Stimulated activated CD4-positive, alpha-beta T cell treated with anti-CD3 and anti-CD28 coated beads, Interleukin-4, amount 100 ng/mL, for 48 hours (primary cell): ENCODE measurements at places on chromosomes 6 and 20.

DNA sequence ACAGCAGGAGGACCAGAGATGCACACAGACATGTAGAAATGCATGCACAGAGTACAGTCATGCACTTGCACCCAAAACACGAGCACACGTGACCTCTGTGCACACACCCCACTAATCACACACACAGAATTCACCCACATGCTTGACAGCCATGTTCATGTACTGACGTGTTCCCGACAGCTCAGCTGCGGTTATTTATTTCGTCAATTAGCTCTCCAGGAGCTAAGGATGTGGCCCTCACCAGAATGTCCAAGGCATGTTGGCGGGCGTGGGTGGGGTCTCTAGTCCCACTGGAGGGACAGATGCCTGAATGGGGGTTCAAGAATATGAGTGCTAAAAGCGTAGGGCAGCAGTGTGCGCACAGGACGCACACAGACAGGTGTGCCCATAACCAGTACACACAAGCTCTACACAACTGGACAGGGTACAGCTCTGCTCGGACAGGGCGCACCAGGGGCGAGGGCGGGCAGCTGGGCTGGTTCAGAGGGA, 571 bp upstream of the PRPF6 start:
- DNase-seq, result no peak

GRCh38 chr20:25699914-25700313, 3.3 kb upstream of the ZNF337 start:
- no peak for DNase-seq

GRCh38 chr6:75748003-75748742, 866 bp upstream of the MYO6 start:
- DNase-seq, result no peak

- DNase-seq, result no peak
Observed at GRCh38 chr6:20778459-20778858, 244.2 kb downstream of the CDKAL1 start.

DNA sequence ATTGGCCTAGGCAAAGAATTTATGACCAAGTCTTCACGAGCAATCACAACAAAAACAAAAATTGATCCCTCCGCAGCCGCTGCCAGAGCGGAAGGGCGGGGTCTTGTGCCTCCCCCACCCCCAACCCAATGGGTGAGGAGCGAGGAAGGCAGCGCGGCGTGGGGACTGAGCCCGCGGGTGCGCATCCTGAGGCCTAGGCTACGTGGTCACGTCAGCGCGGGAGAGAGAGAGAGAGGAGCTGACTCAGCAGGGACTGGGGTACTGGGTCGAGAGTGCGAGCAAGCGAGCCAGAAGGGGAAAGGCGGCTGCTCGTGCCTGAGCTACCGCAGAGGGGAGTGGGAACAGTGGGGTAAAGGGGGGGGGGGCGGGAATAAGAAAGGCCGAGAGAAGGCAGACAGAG, 90.1 kb upstream of the FERMT1 start:
- no peak for DNase-seq

- DNase-seq, result no peak
Observed at GRCh38 chr6:40804905-40805304, 217.7 kb upstream of the LRFN2 start.

DNA sequence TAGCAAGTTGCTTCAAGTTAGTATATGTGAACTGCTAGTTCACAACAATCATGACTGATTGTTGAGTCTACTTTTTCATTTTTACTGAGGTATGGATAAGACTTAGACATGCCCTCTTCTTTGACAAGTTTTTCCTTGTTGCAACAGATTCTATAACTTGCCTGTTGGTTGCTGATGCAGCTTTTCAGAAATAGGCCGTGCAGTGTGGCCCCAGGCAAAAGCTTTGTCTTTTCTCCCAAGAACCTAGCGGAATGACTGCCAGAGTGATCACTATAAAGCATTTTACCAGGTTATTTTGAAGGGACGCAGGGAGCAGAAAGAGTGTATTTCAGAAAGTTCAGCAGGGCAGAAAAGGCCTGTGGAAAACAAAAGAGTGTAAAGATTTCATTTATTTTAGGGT, 16.0 kb downstream of the HECA start:
- DNase-seq, result no peak

DNA sequence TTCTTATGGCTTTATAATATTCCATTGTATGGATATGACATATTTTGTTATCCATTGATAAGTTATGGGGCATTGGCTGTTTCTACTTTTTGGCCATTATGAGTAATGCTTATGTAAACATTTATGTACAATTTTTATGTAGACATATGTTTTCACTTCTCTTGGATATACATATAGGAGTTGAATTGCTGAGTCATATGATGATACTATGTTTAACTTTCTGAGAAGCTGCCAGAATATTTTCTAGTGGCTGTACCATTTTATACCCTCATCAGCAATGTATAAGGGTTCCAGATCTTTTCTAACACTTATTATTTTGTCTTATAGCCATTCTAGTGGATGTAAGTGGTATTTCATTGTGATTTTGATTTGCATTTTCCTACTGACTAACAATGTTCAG, 23.1 kb downstream of the OTOR start:
- no peak for DNase-seq

DNA sequence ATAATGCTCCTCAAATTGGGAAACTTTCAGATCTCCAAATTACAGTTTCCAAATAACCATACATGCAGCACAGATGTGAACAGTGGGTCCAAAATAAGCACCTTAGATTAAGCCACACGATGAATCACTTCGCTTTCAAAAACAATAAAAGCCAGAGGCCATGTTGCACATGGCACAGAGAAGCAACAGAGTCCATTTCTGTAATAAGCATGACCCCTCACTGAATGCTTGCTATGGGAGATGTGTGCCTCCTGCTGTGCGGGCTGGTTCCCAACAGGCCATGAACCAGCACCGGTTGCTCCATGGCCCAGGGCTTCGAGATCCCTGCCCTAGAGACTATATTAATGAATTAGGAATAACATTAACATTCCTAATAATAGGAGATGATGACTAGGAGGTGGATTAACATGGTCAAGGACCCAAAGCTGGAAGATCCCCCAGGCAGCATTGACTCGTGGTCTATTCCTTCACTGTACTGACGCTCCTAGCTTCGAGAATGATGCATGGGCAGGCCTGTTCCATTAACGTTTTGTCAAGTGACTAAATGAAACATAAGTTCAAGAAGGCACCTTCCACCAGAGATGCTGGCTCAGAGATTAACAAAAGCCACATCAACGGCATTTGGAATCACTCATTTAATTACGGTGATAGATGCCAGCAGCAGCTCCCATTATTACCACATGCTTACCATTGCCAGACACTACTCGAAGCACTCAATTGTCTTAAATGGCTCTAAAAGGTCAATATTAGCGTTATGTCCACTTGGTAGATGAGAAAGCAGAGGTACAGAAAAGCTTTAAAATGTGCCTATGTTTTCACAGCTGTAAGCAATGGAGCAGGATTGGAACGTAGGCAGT, 470.6 kb upstream of the AGPAT4 start:
- DNase-seq, result no peak

DNA sequence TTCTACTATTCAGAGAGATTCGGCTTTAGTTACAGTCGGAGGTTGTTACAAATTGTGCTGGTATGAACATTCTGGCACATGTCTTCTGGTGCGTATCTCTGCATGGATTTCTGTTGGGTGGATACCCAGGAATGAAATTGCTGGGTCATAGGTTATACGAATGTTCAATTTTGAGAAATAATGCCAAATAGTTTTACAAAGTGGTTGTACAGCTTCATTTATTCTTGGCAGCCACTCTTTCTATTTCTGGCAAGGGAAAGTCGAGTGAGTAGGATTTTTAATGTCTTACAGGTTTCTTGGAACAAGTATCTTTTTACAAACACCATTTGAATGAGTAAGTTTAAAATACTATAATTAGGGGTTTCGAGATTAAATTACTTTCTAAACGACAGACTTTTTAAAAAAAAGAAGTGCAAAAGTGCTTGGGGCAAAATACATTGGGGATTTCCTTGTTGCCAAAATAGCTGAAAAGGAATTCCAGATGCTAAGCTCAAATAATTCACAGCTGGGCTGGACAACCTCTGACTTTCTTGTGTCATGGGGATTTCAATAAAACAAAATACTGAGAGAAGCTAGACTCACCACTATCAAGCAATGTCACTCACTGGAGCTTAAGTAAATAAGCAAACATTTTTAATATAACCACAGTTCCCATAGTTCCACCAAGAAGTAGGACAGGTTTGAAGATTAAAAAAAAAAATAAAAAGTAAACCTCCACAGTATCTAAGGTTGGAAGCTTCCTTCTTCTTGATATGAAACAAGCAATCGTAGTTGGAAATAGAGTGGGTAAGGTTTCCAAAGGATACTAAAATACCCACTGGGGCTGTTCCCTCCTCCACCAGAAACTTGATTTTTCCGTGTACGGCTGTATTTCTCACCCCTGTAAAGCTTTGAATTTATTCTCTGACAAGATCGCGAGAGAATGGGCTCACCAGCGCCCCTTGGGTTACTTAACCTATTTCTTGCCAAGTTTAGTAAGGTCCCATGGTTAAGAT, 21.6 kb upstream of the GFOD1 start:
- no peak for DNase-seq

GRCh38 chr6:18893540-18894269, 506.6 kb downstream of the RNF144B start:
- no peak for DNase-seq
